Nephron progenitor cell (in vitro differentiated cells): ENCODE measurements at places on chromosomes 13 and 19.
A peak's percentile ranks its signal among the peaks of the same experiment; 100 is the strongest.

DNA sequence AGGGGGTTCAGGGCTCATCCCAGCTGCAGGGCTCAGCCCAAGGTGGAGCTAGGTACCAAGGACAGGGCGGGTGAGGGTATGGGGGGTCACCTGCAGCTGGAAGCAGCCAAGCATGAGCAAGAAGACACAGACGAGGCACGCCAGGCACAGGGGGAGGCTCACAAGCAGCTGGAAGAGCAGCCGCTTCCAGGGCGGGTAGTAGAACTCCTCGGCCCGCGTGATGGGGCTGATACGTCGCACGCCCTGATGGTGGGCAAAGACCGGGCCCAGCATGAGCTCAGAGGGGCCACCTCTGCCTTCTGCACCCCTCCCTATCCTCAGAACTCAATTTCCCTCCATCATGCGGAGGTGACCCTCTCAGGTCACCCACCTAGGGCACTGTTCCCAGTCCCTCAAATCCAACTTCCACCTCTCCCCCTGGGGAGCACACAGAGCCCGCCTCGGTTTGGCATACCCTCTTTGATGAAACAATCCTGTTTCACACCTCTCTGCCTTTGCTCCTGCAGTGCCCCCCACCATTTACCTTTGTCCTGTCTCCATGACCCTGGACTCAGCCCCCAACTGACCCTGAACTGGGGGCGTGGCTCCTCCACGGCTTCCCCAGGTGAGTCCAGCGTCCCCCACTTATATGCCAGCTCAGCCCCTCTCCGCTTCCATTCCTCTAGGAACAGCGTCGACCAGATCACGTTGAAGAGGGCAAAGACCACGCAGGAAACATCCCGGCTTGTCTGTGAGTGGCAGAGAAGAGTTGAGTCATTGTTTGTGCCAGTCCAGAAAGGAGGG is 4.2 kb downstream of the ANO8 start:
- no peak for DNase-seq
- peaks cover 47% of the 10 kb centered on the region for H3K4me1 ChIP-seq
- peaks cover 31% of the 10 kb centered on the region for H3K27me3 ChIP-seq
- peak overlapping the region; percentile 60 for H3K4me3 ChIP-seq
- peaks cover 31% of the 10 kb centered on the region for H3K36me3 ChIP-seq
- H3K27ac ChIP-seq: no peak overlapping the region

DNA sequence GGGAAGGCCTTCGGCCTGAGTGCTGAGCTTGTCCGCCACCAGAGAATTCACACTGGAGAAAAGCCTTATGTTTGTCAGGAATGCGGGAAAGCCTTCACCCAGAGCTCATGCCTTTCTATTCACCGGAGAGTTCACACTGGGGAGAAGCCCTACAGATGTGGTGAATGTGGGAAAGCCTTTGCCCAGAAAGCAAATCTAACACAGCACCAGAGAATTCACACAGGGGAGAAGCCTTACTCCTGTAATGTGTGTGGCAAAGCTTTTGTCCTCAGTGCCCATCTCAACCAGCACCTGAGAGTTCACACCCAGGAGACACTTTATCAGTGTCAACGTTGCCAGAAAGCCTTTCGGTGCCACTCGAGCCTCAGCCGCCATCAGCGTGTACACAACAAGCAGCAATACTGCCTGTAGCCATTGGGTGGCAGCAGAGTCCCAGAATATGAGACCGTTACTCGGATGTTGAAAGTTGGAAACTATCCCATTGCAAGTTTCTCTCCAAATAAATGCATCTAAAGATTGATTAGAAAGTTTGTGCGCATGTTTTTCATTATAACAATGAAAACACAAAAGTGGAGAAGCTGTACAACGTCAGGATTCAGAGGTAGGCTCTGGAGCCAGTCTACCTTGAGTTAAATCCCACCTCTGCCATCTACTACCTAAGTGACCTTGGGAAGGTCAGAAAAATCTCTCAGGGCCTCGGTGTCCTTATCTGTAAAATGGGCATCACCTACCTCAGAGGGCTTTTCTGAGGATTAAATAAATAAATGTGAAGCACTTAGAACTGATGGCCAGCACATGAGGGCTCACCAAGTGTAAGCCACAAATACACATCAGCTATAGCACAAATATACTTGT is 21.1 kb downstream of the ZNF473 start:
- H3K27ac ChIP-seq: no peak overlapping the region
- peaks cover 5% of the 10 kb centered on the region for H3K4me1 ChIP-seq
- H3K36me3 ChIP-seq: peaks cover 79% of the 10 kb centered on the region
- DNase-seq: peak; percentile 30

DNA sequence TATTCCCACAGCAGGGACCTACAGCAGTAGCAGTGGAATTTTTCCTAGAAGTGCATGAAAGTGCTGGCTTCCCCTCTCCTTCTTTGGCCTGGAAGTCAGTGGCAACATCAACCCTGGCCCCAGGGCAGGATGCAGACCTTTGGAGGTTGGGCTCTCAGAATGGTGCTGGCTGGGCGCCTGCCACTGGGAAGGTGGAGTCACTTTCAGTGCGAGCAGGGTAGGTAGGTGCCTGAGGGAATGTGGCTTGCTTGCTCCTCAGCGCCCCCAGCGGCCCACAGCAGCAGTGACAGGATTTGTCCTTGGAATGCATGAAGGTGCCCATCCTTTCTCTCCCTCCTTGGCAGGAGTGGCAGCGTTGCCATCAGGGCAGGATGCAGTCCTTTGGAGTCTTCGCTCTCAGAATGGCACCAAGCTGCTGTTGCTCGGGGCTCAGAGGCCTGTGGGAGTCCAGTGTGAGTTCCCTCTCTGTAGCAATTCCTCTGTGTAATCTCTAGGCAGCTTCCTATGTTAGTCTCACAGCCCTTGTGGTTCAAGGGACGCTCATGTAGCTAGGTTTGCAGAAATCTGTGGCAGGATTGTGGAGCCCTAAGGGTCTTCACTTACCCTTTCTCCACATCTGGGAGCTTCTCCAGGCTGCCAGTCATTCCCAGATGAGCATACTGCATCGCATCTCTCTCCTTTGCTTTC is 354.4 kb upstream of the DACH1 start:
- no peak overlapping the region for H3K27ac ChIP-seq
- no peaks in the 10 kb centered on the region for H3K27me3 ChIP-seq
- H3K4me1 ChIP-seq: no peaks in the 10 kb centered on the region
- H3K4me3 ChIP-seq: no peak overlapping the region

DNA sequence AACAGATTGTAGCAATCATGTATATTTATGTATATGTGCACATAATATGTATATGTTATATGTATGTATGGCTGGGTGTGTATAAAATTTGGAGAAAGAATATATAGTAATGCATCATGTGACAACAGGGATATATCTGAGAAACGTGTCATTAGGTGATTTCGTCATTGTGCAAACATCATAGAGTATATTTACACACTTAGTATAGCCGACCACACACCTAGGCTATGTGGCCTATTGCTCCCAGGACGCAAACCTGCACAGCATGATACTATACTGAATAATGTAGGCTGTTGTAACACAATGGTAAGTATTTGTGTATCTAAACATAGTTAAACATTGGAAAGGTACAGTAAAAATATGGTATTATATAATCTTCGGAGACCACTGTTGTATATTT is 43.8 kb downstream of the ESD start:
- no peak overlapping the region for H3K4me3 ChIP-seq
- peaks cover 22% of the 10 kb centered on the region for H3K4me1 ChIP-seq
- DNase-seq: no peak
- H3K27me3 ChIP-seq: peaks cover 5% of the 10 kb centered on the region

- H3K27me3 ChIP-seq: peaks cover 91% of the 10 kb centered on the region
- H3K36me3 ChIP-seq: no peaks in the 10 kb centered on the region
- peak overlapping the region; percentile 68 for H3K4me3 ChIP-seq
- H3K27ac ChIP-seq: no peak overlapping the region
These were observed 27.9 kb upstream of the ONECUT3 start for GRCh38 chr19:1725100-1726064.

DNA sequence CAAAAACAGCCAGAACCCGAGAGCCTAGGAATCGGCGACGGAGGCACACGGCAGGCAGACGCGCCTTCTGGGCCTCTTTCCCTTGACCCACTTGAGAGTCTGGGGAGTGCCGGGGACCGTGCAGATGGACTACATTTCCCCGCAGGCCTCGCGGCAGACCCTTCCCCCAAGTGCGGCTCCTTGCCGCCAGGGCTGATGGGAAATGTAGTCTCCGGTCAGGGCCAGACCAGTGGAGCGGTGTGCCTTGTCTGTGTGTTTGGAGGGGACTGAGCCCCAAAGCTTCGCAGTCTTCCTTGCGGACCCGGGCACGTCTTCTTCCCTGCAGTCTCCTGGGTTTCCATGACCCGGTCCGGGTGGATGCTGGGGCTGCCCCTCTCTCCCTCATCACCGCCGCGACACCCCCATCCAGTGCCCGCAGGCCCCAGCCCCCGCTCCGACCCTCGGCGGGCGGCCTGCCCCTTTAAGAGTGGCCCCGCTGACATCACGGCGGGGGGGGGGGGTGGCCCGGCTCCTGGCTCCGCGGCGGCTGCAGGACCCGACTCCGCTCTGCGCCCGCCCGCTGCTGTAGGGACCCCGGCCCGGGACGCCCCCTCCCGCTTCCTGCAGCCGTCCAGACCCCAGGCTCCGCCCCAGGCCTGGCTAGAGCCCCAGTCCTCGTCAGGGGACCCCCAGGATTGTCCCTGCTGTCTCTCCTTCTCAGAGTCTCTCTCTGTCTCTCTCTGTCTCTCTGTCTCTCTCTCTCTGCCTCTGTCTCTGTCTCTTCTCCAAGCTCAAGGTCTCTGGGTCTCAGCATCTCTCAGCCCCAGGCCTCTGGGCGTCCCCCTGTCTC is 758 bp upstream of the CACNG7 start:
- H3K27me3 ChIP-seq: peaks cover 95% of the 10 kb centered on the region
- no peak overlapping the region for H3K27ac ChIP-seq
- H3K4me1 ChIP-seq: peaks cover 27% of the 10 kb centered on the region
- no peaks in the 10 kb centered on the region for H3K36me3 ChIP-seq

DNA sequence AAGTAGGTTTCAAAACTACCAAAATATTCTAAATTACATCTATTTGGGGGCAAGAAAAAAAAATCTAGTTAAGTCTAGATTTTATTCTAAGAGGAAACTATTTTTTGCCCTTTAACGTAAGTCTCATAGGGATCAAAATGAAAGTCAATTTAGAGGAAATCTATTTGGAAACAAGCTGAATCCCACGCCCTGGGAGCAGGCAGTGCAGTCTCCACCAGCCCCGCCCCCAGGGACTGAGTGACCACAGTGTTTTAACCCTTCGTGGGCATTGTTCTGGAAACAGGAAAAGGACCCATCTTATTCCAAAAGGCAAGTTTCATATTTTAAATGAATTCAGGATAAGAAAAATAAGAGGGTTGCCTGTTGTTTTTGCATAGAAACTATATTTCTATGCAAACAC is 209.7 kb downstream of the SPRY2 start:
- peaks cover 81% of the 10 kb centered on the region for H3K4me1 ChIP-seq
- no peaks in the 10 kb centered on the region for H3K36me3 ChIP-seq
- H3K4me3 ChIP-seq: peak overlapping the region; percentile 74

DNA sequence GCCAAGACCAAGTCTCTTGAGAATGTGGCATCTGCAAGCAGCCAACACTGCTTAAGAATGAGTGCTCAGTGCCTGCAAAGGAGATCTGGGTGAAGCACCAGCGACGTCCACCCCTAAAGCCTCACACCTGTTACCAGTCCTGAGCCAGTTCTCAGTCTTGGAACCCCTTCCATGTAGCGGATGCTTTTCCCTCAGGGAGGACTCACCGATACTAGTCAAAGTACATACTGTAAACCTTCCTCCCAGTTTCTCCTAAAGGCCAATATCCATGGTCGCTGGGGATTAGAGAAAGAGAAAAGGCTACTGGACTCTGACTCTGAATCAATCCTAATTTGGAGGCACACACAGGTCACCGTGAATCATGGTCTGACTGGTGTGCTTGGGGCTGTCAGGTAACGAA is 4.2 kb upstream of the PTPRH start:
- H3K4me3 ChIP-seq: no peak overlapping the region
- no peak for DNase-seq
- H3K36me3 ChIP-seq: peaks cover 6% of the 10 kb centered on the region
- H3K27me3 ChIP-seq: peaks cover 36% of the 10 kb centered on the region

DNA sequence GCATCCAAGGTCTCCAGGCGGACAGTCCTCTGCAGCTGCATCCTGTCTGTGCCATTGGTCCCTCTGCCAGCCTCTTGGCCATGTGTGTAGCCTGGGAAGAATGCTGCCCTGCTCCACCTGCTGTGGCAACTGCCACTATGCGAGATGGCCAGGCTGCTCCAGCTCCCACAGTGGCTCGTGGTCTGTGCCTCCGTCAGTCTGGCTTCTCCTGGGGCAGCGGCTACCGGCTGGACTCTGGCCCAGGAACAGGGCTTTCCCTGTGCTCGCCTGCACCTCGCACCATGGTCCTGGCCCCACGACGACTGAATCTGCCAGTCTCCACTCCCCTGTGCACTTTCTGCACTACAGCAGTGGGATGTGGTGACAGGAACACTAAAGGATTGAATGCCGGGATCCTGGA is 26.7 kb upstream of the FFAR2 start:
- DNase-seq: no peak
- no peaks in the 10 kb centered on the region for H3K36me3 ChIP-seq
- H3K4me1 ChIP-seq: peaks cover 5% of the 10 kb centered on the region
- no peak overlapping the region for H3K27ac ChIP-seq
- H3K27me3 ChIP-seq: peaks cover 29% of the 10 kb centered on the region
- H3K4me3 ChIP-seq: no peak overlapping the region

- H3K4me3 ChIP-seq: peak overlapping the region; percentile 97
- H3K27me3 ChIP-seq: peaks cover 6% of the 10 kb centered on the region
- H3K4me1 ChIP-seq: peaks cover 23% of the 10 kb centered on the region
- DNase-seq: no peak
- H3K27ac ChIP-seq: peak overlapping the region; percentile 27
- peaks cover 64% of the 10 kb centered on the region for H3K36me3 ChIP-seq
These were observed 601 bp upstream of the ZNF749 start for GRCh38 chr19:57434386-57435061.

GRCh38 chr13:28983641-28984040 is 163.5 kb downstream of the MTUS2 start:
- DNase-seq: no peak
- no peaks in the 10 kb centered on the region for H3K36me3 ChIP-seq
- H3K27me3 ChIP-seq: peaks cover 3% of the 10 kb centered on the region
- H3K4me1 ChIP-seq: peaks cover 9% of the 10 kb centered on the region
- no peak overlapping the region for H3K27ac ChIP-seq

DNA sequence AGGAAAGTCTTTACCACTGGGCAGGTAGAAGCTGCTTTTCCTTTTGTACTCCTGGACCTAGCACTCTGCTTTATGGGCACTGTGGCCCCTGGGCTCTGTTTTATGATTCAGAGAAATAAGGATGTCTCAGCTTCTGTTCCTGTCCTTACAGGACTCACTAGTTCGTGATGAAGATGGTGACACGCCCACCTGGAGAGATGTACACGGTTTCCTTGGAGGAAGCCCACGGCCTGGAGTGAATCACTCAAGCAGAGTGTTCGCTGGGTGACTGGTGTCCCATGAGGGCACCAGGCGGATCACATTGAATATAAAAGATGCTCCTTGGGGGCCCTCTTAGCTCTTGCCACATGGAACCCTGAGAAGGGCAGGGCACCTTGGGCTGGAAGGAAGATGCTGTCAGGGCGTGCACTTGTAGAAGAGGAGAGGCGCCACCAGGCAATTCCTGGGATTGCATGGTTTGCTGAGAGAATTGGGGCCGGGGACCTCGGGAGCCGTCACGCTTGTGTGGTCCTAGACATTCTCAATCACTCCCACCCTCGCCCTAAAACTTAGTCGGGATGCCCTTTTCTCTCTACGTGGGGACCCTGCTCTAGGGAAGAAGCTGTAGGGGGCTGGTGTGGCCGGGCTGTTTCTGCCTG is 202.6 kb downstream of the TSHZ3 start:
- no peak for DNase-seq
- no peaks in the 10 kb centered on the region for H3K36me3 ChIP-seq
- peaks cover 8% of the 10 kb centered on the region for H3K4me1 ChIP-seq
- peaks cover 17% of the 10 kb centered on the region for H3K27me3 ChIP-seq
